ENCODE measurements at places on chromosomes 3 and 15.

- no peak for DNase-seq
Measured at GRCh38 chr15:65071381-65071811, 3.6 kb upstream of the RASL12 start.

DNA sequence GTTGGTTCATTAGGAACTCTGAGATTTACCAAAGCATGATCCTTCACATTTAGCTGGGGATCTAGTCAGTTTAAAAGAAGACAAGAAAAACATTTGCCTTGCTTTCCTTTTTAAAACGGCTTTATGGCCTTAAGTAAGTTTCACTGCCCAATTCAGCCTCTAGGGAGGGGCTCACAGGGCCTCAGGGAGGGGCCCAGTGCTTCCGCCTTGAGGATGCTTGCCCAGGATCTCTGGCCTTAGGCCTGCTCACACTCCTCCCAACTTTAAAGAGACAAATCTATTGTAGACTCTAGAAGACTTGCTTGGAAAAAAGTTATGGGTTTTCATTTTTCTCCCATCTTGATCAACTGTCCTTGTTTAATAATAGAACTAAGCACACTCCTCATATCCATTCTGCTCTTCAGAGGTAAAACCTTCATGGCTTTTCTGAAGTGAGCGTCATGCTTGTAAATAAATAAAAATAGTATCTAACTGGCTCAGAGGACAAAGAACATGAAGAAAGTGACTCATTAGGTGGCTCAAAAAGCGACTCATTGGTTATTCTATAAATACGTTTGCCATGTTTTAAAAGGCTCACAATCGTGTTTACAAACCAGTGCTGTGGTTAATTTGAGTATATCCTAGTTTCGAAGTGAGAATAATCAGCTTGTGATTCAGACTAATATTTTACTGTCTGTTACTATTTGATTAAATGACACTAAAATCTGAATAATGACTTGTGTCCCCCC is 13.7 kb downstream of the PDHB start:
- no peak for DNase-seq

GRCh38 chr3:36097209-36097608 is 283.1 kb upstream of the STAC start:
- no peak for DNase-seq

GRCh38 chr3:14371573-14372474 is 30.6 kb upstream of the SLC6A6 start:
- no peak for DNase-seq

GRCh38 chr3:141959589-141960554 is 83.4 kb downstream of the ATP1B3 start:
- no peak for DNase-seq

DNA sequence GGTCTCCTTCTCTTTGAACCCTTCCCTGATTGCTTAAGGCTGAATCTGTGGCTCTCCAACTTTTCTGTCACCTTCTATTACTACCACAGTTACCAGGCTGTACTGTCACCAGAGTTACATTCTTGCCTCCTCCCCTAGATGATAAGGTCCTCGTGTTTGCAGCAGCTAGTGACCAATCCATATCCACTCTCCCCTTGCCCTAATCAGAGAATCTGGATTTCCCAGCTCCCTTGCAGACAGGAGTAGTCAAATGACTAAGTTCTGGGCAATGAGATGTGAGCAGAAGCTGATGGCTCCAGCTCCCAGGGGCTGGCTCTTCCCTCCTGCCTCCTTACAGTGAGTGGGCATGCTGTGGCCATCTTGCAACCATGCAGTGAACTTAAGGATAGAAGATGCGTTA is 95.4 kb upstream of the VGLL4 start:
- no peak for DNase-seq

DNA sequence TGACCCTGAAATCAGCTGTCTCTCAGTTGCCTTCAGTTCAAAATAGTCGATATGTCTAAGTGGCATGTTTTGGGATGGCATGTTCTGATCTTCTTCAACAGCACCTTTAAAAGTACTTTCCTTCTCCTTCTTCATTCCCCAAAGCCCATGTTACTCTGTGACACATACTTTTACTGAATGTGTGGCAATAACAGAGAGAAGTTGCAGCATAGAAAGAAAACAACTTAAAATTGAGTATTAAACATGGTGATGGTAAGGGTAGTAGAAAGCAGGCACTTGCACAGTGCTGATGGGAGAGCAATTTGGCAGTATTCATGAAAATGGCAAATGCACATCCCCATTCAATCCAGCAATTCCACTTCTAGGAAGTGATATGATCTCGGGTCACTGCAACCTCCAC is 12.3 kb upstream of the ULK4 start:
- no peak for DNase-seq

GRCh38 chr15:73696641-73697001 is 12.4 kb downstream of the CD276 start:
- no peak for DNase-seq

DNA sequence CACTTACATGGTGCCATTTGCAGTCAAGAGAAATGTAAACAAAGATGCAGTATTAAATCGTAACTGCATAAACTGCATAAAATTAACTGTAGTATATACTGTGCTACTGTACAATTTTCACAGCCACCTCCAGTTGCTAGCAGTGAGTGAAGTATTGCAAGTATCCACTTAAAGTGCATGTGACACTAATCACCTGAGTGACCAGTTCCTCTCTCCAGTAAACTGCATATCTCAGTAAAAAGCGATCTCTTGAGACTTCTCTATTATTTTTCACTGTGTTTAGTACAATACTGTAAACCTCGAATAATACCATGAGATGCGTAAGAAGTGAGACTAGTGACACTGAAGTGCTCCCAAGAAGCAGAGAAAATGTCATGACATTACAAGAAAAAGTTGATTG is 111.7 kb upstream of the PLXND1 start:
- DNase-seq: no peak

DNA sequence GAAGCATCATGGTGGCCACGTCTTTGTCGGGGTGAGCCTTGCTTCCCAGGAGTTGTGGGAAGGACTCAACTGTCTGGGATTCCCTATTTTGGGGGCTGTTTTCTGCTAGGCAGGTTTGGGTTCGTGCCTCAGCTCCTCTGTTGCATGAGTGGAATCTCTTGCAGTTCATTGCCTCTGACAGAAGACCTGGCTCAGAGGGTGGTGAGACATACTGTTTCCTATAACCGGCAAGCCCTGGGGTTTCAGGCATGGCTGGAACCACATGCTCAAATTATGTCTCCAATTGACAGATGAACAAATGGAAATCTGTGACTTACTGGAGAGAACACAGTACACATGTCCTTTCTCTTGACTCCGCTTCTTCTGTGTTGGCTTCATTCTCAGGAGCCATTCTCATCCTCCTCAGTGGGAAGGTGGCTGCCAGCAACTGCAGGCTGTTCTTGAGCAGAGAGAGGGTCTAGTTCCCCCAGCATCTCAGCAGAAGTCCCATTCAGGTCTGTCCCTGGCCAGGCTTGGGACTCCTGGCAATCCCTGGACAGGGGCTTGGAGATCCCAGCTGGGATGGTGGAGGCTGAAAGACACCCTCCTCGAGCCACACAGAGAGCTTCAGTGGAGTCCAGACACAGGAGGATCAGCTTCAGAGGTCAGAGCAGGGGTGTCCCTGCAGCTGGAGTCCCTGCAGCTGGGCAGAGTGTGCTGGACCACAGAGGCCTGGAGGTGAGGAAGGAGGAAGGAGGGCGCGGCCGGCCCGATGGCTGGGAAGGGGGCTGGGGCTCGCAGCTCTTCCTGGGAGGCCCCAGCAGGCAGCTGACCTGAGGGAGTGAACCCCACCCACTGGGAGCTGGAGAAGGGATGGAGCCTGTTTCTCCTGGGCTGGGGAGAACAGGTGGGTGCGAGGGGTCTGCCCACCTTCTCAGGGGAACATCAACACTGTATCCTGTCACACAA is 97.6 kb downstream of the LSM3 start:
- DNase-seq: no peak

DNA sequence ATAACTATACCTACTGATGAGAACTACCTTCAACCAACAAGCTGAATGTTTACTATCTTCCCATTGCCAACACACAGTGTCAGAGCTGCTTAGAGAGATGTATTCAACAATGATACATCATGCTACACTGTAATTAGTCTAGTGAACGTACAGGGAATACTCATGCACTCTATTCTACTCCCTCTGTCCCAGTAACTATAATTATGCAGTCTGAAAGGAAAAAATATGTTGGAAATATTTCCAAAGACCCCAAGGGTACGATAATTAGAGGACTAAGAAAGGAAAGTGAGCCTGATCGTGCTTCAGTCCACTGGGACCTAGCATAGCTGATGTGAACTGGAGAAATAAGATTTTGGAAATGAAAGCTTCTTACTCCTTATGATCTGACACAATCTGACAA is 36.9 kb upstream of the FSIP1 start:
- no peak for DNase-seq

DNA sequence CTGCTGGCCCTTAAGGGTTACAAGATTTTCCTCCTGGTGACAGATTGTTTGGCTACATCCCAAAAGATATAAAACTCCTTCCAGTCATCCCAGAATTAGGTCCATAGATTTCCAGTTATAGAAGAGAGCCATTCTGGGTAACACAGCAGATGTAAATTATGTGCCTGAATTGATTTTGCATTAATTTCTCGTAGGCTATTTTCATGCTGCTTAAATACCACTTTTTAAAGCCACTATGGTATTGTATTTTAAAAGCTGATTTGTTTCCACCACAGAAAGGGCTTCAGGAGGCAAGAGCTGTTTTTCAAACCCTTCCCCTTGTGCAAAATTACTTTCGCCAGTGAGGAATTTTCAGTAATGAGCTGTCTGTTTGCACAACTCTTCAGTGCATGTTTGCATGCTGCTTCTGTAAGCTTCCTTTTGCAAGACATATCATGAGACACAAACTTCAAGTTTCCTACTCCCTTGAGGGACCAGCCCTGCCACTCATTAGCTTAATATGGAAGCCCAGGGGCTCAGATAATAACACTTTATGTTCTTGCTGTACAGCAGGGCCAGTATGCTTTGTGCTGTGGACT is 105.4 kb upstream of the TNIK start:
- DNase-seq: no peak

DNA sequence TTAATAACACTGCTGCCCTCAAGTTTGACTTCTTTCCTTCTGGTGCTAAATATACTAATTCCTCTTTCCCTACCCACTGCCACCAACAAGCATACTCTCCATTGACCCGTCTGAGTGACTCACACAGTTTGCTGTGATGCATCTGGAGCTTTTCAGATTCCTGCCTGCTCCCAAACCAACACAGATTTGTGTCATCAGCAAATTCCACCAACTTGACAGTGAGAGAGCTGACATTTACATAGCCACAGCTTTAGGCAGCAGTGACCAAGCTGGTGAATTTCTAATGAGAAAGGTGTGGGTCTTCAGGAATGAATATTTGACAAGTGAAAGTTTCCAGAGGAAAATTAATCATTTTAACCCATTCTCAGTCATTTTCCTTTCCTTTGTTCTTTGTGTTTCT is 96.5 kb upstream of the PRICKLE2 start:
- no peak for DNase-seq

- no peak for DNase-seq
Measured at GRCh38 chr3:51035630-51036029, 349.5 kb upstream of the MANF start.

DNA sequence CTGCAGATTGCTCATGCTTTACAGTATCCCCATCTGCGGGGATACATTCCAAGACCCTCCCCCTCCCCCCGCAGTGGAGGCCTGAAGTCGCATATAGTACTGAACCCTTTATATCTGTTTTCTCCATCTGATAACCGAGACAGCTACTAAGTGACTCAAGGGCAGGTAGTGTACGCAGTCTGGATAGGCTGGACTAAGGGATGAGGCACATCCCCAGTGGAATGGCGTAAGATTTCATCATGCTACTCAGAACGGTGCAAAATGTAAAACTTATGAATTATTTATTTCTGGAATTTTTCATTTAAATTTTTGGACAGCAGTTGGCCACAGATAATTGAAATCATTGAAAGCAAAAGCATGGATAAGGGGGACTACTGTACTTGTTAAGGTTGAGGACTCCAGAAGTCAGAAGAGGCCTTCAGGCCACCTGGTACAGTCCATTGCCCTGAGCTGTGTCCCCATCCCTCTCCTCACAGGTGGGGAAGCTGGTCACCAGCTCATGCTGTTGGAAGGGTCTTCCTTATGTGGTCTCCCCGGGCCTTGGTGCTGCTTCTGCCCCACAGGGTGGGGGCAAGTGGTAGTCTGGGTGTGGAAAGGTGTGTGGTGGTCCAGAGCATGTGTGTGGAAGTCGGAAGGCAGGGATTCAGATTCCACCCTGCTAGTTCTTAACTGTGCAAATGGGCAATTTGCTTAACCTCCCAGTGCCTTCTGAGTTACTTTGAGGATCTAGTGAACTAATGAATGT is 72.0 kb downstream of the HCN4 start:
- DNase-seq: no peak

DNA sequence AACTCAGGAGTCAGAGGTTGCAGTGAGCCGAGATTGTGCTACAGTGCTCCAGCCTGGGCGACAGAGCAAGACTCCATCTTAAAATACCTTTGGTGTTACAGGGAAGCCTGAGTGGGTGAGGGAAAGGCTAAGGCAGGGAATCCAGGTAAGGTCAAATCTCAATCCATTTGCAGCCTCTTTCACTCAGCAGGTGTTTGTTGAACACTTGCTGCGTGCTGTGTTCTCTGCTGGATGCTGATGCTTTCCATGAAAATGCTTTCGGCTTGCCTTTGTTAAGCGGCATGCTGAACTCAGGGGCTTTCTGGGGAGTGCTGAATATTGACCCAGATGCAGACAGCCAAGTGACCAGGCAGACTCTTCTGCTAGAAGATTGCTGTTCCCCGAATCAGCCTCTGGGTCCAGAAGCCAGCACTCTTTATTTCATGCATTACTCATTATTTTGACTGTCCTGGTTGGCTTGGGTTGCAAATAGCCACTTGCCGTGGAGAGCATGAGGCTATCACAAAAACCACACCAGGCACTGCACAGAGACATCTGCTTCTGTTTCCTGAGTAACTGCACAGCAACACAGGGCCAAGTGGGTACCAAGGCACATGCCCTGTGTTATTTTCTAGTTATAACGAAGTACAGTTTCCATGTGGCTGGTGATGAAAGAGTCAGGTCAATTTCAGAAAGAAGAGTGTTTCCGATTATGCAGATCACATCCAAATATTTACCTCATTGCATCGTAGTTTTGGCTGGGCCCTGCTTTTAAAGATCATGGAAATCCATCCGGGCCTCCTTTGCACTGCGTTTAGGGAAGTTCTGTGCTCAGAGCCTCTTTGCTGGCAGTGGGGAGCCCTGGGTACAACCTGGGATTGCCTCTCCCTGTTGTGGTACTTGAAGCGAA is 88.6 kb downstream of the THSD4 start:
- DNase-seq: no peak

All from T-helper 1 cell (primary cell).